ENCODE measurements at places on chromosomes 11 and 22.

- no peak for DNase-seq
These were observed 27.9 kb downstream of the PARVB start for GRCh38 chr22:44051961-44052360.

- no peak for DNase-seq
These were observed 196.9 kb downstream of the CSNK2A3 start for GRCh38 chr11:11155962-11156815.

- no peak for DNase-seq
These were observed 68.5 kb upstream of the CARD18 start for GRCh38 chr11:105208019-105208418.

DNA sequence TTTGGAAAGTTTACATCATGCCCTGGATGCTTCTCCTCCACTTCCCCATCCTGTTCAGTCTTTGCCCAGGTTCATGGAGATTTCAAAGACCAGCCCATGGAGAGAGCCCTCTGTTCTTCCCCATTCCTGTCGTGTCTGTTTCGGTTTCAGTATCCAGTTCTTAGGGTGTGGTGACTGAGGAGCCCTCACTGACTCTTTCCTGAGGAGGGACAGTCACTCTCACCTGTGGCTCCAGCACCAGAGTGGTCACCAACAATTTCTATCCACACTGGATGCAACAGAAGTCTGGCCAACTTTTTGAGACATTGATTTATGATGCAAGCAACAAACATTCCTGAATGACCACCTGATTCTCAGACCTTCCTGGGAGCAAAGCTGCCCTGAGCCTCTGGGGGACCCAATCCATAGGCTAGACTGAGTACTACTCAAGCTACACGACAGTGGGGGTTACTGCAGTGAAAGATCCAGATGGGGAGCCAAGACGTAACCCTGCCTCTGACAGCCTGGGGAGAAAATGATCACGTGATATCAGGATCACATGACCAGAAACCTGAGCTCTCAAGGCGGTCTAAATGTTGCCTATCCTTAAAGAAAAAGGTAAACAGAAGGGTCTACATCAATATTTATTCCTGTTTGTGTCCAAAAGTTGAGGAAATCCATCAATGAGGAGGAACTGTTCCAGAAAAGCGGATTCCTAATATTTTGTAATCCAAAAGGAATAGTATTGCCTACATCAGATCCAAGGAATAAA, 76.2 kb upstream of the VPREB1 start:
- DNase-seq, result no peak

- no peak for DNase-seq
These were observed 32.9 kb downstream of the ZC3H7B start for GRCh38 chr22:41334215-41334614.

Data from GOT3 (cell line).